Mesendoderm (in vitro differentiated cells): ENCODE measurements at places on chromosomes 3 and 15.
A peak's percentile ranks its signal among the peaks of the same experiment; 100 is the strongest.

DNA sequence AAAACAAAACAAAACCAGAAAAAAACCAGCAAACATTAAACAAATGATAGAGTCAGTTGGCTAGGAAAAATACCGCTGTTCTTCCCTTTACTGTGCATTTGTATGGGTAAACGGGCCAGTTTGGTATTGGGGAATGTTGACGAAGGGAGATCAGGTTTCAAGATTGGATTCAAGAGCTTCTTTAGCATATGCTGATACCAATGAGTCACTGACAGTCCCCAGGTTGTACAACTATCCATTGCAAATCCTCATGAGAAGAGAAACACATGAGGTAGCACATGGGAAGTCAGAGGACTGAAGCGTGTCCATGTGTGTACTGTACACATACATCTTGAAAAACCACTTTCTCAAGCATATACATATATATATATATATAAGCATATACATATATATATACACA, 25.6 kb downstream of the TIGIT start:
- peak; percentile 93 for DNase-seq

DNA sequence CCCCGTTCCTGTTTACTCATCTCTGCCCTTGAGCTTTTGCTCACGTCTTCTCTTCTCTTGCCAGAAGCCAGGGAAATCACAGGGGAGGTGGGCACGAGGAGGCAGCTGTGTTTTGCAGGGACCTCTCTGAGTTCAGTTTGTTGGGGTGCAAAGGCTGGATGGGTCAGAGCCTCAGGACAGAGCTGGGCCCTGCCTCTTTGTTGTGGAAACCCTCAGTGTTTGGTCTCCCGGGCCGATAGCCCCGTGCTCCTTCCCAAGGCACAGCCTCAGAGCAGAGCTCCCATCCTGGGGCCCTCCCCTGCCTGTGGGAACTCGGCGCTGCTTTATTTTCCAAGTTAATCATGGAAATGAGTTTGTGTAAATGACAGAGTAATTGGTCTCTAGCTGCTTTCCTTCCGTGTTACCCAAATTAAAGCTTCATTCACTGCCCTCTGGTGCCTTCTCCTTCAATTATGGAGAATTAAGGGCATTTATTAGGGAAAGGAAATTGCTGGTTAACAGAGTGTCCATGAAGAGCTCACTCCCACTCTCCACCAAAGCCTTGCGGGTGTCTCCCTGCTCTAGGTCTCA, 40.9 kb downstream of the BDH1 start:
- DNase-seq: no peak

DNA sequence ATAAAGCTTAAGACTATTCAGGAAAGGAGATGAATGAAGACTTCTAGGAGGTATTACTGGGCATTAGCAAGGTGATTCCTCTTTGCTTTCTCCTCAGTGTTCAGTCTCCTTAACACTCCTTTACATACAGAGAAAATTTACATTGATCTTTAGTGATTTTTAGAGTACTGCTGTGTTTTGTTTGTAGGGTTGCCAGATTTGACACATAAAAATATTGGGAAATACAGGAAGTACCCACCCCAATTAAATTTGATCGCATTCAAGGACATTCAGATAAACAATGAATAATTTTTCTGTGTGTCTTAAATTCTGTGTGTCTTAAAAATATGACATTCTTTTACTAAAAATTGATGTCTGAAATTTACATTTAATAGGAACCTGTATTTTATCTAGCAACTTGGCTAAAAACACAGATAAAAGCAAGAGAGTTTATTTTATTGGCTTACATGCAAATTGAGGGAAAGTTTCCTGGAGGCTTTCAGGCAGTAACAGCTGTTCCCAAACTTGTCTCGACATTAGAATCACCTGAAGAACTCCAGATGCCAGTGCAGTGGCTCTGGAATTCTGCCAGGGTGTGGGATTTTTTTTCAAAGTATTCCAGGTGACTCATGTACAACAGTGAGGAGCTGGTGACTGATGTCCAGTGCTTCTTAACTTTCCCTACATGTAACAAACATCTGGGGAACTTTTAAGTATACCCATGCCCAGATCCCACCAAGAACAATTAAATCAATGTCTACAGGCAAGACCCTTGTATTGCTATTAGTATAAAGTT, 23.4 kb upstream of the PLOD2 start:
- no peak for DNase-seq

- no peak for DNase-seq
Measured at GRCh38 chr3:127779747-127780146, 42.6 kb downstream of the MGLL start.

- DNase-seq: no peak
Measured at GRCh38 chr3:128285967-128286321, 132.7 kb downstream of the EEFSEC start.

GRCh38 chr15:55774113-55774970, 31.4 kb upstream of the PRTG start:
- DNase-seq: peak; percentile 82

- DNase-seq: no peak
Measured at GRCh38 chr3:12323237-12323636, 34.4 kb downstream of the PPARG start.

DNA sequence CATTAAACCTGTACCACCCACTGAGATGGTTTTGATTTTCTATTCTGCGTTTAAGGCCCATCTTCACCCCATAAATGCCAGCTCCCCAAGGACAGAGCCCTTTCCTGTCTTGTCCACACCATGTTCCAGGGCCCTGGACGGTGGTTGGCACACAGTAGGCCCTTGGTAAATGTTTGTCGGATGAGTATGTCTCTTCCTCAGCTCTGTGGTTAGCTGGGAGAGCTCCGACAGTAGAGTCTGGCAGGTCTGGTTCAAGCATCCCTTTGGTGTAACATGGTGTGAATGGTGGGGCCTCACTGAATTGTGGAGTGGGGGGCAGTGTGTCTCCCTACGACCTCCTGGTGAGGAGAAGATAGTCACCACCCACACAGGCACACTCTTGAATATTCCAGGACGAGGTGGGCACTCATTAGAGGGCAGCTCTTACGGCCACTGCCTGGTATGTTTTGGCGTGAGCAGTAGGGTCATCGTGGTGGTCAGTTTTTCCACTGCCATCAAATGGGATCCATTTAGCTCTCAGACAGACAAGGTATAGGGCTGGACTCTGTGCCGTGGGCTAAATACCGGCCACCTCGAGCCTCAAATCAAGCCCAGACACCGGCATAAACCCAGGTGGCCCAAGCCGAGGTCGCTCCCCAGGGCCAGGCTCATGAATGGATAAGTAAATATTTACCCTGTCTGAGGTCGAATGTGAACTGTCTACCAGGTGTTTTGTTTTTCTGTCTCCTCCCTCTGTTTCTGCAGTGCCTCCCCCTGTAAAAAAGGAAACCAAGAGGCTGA, 61.3 kb downstream of the SMAD3 start:
- DNase-seq: no peak

DNA sequence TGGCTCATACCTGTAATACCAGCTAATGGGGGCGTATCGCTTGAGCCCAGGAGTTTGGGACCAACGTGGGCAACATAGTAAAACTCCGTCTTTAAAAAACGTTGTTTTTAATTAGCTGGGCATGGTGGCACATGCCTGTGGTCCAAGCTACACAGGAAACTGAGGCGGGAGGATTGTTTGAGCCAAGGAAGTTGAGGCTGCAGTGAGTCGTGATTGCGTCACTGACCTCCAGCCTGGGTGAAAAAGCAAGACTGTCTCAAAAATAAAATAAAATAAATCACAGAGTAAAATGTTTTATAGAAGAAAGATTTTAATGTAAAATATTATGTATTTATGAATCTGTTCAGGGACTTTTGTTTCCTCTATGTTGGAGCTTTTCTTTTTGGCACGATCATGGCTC, 15.3 kb upstream of the STRIT1 start:
- DNase-seq: no peak

- no peak for DNase-seq
Measured at GRCh38 chr15:36458411-36458810, 121.0 kb upstream of the CDIN1 start.
